ENCODE measurements at places on chromosomes 6 and 20. TPM values are rescaled to one million over a fixed set of nuclear protein-coding genes. Genes with fewer than 3 reads are reported as not detected.

DNA sequence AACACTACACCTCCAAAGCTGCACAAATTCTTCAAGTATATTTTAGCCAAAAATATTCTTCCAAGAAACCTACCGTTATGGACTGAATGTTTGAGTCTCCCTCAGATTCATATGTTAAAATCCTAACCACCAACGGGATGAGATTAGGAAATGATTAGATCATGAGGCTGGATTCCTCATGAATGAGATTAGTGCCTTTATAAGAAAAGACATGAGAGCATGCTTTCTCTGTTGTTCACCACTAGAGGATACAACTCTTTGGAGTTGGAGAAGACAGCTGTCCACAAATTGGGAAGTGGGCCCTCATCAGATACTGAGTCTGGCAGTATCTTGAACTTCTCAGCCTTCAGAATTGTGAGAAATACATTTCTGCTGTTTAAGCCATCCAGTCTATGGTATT is 7.1 kb upstream of the SLC17A4 start:
- DNase-seq: no peak

DNA sequence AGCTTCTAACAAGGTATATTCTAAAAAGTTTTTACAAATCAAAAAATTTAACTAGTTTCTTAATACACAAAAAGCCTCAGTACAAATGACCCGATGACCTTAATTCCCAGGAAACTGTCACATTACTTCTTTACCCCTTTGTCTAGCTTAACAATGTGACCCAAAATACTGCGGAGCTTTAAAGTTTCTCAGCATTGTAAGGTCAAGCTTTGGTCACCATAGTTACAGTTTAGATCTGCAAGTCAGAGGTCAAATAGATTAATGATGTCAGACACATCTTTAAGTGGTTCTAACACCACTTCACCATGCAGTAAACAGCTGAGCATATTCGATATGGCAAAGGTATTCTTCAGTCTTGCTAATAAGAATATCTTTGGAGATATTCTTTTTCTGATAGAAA is 36.8 kb upstream of the FLRT3 start:
- no peak for DNase-seq

DNA sequence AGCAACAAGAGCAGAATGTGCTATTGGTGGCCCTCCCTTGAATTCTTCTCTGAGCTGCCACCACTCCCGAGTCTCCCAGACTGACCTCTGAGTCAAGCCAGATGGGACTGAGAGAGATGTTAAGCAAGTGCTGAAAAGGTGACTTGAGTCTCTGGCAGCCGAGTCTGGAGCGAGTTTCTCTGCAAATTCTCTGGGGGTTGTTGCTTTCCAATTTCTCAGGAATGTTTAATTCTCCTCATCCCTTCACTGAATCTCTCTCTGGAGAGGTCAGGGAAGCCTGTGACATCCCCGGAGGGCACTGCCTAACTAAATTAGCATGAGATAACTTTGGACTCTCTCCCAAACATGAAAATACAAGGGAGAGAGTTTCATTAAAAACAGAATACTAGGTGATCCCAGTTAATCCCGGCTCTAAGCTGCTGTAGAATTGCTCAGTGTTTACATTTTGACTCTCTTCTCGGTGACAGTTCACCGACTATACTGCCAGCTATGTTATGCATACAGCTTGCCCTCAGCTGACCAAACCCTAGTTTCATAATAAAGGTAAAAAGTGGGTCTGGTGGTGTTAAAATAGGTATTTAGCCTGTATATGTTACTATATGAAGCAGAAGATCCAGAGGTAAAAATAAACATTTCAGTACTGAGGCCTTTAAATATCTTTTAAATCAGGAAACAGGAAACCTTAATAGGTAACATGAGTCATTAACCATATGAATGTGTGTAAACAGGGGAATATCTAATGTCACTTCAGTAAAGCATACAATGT is 157.9 kb downstream of the FOXC1 start:
- DNase-seq: no peak

GRCh38 chr20:32316667-32317066 is 39.2 kb downstream of the KIF3B start:
- no peak for DNase-seq

DNA sequence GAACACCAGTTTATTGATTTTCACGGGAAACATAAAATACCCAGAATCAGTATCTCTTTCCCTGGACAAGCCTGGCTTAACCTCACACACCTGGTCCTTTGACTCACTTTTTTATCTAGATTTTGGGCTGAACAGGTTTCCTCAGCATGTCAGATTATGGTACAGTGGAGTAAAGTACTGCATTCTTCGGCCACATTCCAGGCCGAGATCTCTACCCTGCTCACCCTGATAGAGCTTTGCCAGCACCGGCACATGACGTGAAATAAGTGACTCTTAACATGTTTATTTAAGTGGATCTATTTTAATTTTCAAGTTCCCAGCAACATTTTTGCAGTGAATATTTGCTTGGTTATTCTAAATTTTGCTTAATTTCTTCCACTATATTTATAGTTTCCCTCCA is 79.0 kb upstream of the POPDC3 start:
- no peak for DNase-seq

- DNase-seq: no peak
Observed at GRCh38 chr6:127180426-127180825, 62.0 kb downstream of the RSPO3 start.

- DNase-seq: peak; percentile 80
Observed at GRCh38 chr20:38970302-38970701, 8.2 kb downstream of the DHX35 start.

- no peak for DNase-seq
Observed at GRCh38 chr20:25605148-25605547, 18.7 kb downstream of the NANP start.

GRCh38 chr20:6819599-6819998 is 52.1 kb downstream of the BMP2 start:
- no peak for DNase-seq

- DNase-seq: no peak
Observed at GRCh38 chr6:134190883-134191282, 127.0 kb downstream of the SGK1 start.

DNA sequence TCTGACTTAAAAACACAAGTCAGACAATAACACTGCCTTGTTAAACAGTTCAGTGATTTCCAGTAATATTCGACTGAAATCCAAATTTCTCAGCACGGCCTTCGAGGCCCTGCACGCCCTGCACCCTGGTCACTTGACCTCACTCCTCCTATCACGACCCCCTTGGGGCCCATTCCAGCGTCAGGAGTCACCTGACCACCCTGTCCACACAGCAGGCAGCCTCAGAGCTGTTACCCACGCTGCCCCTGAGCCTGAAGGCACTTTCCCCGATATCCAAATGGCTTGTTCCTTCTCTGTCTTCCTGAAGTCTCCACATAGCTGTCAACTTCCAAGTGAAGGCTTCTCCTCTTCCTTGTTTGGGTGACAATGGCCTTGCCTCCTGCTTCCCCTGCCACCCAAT is 33.1 kb upstream of the SMOC2 start:
- no peak for DNase-seq

- DNase-seq: no peak
Observed at GRCh38 chr20:36629719-36630681, 16.0 kb downstream of the SLA2 start.

- DNase-seq: no peak
Observed at GRCh38 chr20:48879612-48880245, 41.8 kb upstream of the ARFGEF2 start.

GRCh38 chr6:81515562-81516453 is 236.7 kb downstream of the TENT5A start:
- DNase-seq: no peak

Gene CEP57L1
- polyA plus RNA-seq: 8.2 TPM

Gene C20orf204
- polyA plus RNA-seq: 0.11 TPM

Gene COL11A2
- polyA plus RNA-seq: 0.13 TPM

Gene SEL1L2
- not detected for polyA plus RNA-seq

Gene COL12A1
- 27.7 TPM for polyA plus RNA-seq

Gene CALHM4
- 0.17 TPM for polyA plus RNA-seq

Gene VSTM2L
- 0.26 TPM for polyA plus RNA-seq

All from foreskin keratinocyte (primary cell).